ENCODE measurements at places on chromosomes 7 and 10. TPM values are rescaled to one million over a fixed set of nuclear protein-coding genes. Genes with fewer than 3 reads are reported as not detected.

The SPDYE18 gene
- 3.1 TPM for total RNA-seq

The FAM20C gene
- 43.9 TPM for total RNA-seq

GRCh38 chr10:31272841-31273240 is 46.2 kb upstream of the ZEB1 start:
- H3K27me3 ChIP-seq = no peaks in the 10 kb centered on the region
- H3K27ac ChIP-seq = no peak overlapping the region
- DNase-seq = no peak
- H3K36me3 ChIP-seq = no peaks in the 10 kb centered on the region
- no peak overlapping the region for H3K4me3 ChIP-seq

GRCh38 chr7:134820778-134821177 is 41.3 kb downstream of the CALD1 start:
- H3K27ac ChIP-seq = no peak overlapping the region
- DNase-seq = no peak
- H3K36me3 ChIP-seq = no peaks in the 10 kb centered on the region
- no peak overlapping the region for H3K4me3 ChIP-seq

- no peak overlapping the region for H3K4me3 ChIP-seq
- H3K27ac ChIP-seq = no peak overlapping the region
- H3K27me3 ChIP-seq = no peaks in the 10 kb centered on the region
- no peaks in the 10 kb centered on the region for H3K36me3 ChIP-seq
- no peak for DNase-seq
Measured at GRCh38 chr10:44415121-44415520, 30.2 kb upstream of the CXCL12 start.

GRCh38 chr10:4138146-4138721 is 353.2 kb upstream of the KLF6 start:
- H3K27me3 ChIP-seq = no peaks in the 10 kb centered on the region
- no peaks in the 10 kb centered on the region for H3K36me3 ChIP-seq
- no peak overlapping the region for H3K27ac ChIP-seq
- DNase-seq = no peak
- H3K4me3 ChIP-seq = no peak overlapping the region

- no peak overlapping the region for H3K27ac ChIP-seq
- no peaks in the 10 kb centered on the region for H3K36me3 ChIP-seq
- H3K27me3 ChIP-seq = no peaks in the 10 kb centered on the region
- no peak for DNase-seq
- no peak overlapping the region for H3K4me3 ChIP-seq
- H3K4me1 ChIP-seq = no peaks in the 10 kb centered on the region
Measured at GRCh38 chr7:92158660-92159575, 20.0 kb downstream of the LRRD1 start.
